ENCODE measurements at places on chromosomes 2 and 18.
A peak's percentile ranks its signal among the peaks of the same experiment; 100 is the strongest.

GRCh38 chr2:223925106-223925505, 20.0 kb downstream of the WDFY1 start:
- DNase-seq = no peak

DNA sequence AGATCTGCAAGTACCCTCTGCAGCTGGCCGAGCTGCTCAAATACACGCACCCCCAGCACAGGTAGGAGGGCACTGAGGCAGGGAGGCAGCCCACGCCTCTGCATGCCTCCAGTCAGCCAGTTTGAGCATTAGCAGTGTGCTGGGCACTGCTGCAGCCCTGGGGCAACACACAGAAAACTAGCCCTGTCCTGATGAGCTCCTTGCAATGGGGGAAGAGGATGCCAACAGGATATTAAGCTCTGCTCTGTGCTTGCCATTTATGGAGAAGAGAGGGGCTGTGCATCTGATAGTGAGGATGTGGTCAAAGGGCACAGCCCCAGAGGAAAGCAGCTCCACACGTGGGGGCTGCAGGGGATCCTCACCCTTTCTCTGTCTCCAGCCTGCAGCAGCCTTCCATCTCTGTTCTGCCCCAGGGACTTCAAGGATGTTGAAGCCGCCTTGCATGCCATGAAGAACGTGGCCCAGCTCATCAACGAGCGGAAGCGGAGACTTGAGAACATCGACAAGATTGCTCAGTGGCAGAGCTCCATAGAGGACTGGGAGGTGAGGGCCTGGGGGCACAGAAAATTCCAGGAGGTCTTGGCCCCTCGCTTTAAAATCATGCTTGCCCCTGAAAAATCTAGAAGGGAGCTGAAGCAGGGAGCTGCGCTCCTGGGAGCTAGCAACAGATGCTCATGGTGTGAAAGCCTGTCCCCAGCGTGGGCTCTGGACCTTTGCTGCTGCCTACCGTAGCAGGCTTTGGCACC, 51.7 kb downstream of the FAM168B start:
- DNase-seq = no peak

DNA sequence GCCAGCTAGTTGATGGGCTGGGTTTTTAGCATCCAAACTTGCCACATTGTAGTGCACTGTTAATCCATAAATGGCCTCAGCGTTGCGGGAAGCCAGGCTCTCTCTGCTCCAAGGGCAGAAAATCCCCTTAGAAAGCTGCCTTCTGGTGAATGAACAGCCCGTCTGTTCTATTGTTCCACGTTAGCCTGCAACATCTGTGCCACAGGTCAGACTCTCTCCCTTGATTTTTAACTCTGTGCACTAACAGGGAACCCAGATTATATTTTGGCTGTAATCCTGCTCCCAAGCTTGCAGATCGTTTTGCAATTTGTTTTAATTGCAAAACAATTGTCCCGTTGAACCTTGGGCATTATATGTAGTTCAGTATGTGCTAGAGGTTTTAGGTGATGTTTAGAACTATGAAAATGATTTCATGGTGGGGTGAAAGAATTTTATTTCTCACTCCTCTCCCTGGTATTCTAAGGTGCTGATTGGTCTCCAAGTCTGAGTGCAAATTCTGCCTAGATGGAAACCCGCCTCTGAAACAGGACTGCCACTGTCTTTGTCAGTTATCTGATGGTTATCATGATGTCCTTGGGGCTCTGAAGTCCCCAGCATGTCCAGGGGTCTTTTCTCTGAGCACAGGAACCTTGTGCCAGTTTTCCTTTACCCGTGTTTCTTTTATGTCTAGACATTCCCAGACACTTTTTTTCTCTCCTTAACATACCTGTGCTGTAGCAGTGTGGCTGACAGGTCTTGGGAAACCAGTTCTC, 106.6 kb downstream of the MAP4K4 start:
- DNase-seq = no peak

GRCh38 chr2:39736640-39737039, 42.4 kb downstream of the THUMPD2 start:
- DNase-seq = no peak

DNA sequence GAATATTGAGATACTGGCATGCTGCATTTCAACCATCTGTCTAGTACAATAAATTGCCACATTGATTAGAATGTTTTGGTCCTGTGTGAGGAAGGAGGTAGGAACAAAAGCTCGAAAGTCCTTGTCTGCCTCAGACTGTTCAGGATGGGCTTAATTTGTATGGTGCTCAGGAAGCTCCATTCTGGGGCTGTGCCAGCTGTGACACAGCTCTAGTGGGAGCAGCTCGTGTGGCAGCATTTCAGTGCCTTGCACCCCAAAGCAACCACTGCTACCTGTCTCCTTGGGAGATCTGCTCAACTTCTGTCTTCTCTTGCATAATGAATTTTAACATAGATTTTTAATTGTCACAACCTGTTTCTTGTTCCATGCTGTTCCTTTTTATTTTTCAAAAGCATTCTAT, 144.4 kb upstream of the THUMPD2 start:
- no peak for DNase-seq

GRCh38 chr2:53576166-53576565, 191.4 kb upstream of the CHAC2 start:
- DNase-seq = peak; percentile 8

DNA sequence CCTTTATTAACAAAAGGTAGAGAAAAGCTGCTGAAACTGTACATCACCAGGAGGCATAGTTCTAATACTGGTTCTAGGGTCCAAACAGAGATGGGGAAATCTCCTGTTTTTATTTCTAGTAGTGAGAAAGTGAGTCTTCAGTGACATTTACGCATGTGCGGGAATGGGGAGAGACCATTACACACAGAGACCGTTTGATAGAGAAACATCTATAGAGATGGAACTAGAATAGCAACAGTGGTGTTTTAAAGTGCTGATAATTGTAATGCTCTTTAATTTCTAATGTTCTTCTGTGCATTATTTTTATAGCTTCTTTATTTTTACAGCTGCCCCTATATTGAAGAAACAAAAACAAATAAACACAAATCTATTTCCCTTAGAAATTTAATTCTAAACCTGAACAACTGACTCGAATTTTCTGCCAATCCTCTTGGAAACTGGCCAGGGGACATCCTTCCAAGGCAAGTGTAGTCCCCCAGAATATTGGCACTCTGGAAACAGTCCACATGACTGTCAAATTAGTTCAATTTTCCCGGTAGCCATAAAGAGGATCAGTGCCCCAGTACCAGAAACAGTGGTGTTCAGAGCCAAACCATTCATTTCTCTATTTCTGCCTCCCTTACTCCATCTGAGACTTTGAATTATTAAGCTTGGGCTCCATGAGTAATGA, 260.9 kb downstream of the ICOS start:
- DNase-seq = no peak

DNA sequence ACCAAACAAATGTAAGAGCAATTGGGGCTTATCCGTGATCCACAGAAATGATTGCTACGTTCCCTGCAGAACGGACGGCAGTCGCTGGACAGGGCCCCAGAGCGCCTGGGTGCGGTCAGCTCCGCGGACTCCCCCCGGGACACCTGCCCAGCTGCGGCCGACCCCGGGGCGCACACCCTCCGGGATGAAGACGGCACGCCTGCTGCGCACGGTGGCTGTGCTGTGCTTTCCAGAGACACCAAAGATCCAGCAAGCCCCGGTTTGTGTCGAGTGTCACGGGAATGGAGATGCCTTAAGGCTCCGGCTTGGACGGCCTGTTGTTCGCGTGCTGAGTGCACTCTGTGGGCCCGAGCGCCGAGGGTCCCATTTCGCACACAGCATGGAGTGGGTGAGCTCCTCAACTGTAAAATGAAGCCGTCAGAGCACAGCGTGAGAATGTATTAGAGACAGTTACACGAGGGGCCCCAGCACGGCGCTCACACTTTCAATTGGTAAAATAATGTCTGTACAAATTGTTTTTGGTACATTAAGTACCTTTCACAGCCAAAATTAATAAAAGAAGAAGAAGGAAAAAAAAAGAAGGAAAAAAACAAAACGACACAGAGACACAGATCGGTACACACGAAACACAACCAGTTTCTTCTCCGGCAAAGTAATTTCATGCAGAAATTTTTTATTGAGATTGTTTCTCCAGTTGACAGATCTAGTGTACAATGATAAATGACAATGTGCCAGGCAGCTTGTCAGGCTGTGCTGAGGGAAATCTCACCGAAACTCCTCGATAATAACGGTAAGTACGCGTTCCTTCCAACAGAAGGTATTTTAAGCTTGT, 615.8 kb upstream of the SALL3 start:
- DNase-seq = no peak

DNA sequence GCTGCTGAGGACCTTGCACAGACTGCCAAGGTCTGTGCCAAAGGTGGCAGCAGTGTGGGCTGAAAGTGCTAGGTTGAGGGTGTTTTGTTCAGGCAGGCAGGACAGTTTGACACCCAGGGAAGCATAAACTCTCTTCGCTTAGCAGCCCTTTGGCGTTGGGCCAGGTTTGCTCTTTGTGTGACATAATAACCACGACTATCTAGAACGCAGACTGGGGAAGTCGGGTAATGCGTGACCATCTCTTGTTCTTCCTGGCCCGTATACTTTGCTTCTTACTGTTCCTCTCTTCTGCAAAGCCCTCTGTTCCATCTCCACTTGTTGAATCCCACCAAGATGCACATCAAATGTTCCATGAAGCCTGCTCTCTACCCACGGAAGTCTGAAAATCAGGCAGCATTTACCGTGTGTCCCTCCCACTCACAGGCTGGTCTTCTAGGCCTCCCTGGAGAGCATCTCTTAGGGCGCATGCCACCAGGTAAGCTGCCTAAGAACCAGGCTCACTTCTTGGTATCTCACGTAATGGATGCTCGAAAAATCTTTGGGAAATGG, 96.7 kb upstream of the LMAN1 start:
- no peak for DNase-seq

DNA sequence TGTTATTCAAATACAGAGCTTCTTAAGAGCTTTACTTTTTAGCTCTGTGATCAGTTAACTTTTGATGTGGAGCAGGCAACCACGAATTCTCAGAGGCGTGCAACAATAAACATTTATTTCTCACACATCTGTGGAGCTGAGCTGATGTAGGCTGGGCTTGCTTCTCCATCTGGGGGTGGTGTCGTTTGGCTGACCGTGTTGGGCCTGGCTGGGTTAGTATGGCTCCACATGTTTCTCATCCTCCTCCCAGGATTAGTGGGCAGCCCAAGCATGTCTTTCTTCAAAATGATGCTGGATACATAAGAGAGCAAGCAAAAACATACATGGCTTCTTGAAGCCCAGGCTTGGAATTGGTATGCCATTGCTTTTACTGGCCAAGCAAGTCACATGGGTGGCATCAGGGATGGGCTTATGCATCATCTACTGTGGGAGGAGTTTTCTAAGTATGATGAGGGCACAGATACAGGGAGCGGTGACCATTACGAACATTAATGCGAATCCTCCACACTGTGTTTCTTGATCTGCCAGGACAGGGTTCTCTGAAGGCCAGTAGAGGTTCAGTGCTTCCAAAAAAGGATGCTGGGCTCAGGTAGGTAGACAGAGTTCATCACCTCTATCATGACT, 157.0 kb upstream of the TNP1 start:
- DNase-seq = no peak

- peak; percentile 79 for DNase-seq
Measured at GRCh38 chr18:48952287-48953103, 1.7 kb upstream of the SMAD7 start.

All from right renal pelvis (tissue), 4 donors.